Peyer's patch (tissue), 4 donors: ENCODE measurements at places on chromosomes 5 and 9.
A peak's percentile ranks its signal among the peaks of the same experiment; 100 is the strongest.

DNA sequence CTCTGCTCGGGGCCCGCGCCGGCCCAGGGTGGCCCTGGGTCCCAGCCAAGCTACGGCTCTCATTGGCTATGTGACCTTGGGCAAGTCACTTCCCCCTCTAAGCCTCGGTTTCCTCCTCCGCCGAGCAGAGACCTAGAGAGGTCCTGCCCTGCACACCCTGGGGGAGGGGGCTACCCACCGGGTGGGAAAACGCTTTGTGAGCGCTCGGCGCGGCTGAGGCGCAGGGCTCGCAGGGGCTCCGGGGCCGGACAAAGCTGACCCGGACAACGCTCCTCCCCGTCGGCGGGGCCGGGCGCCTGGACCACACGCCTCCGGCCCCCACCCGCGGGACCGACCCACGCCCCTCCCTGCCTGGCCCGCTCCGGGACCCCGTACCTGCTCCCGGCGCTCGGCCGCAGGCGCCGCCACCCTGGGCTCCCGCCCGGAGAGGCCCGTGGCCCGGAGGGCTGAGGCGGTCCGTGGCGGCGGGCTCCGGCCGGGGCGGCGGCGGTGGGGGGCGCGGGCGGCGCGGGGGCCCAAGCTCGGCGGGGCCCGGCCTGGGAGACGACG lies 85.7 kb upstream of the MELK start:
- H3K4me1 ChIP-seq, result peaks cover 18% of the 10 kb centered on the region
- no peaks in the 10 kb centered on the region for H3K36me3 ChIP-seq
- no peaks in the 10 kb centered on the region for H3K27me3 ChIP-seq
- H3K27ac ChIP-seq, result peak overlapping the region; percentile 96

GRCh38 chr9:89445801-89446251 lies 52.1 kb downstream of the SEMA4D start:
- no peaks in the 10 kb centered on the region for H3K36me3 ChIP-seq
- H3K27me3 ChIP-seq, result no peaks in the 10 kb centered on the region
- no peak overlapping the region for H3K4me3 ChIP-seq
- no peak overlapping the region for H3K27ac ChIP-seq

GRCh38 chr5:169873642-169874041 lies 106.7 kb downstream of the INSYN2B start:
- H3K27ac ChIP-seq, result no peak overlapping the region
- H3K4me1 ChIP-seq, result no peaks in the 10 kb centered on the region
- H3K36me3 ChIP-seq, result no peaks in the 10 kb centered on the region
- H3K27me3 ChIP-seq, result no peaks in the 10 kb centered on the region
- no peak overlapping the region for H3K4me3 ChIP-seq
- no peak for DNase-seq

GRCh38 chr5:16037121-16037845 lies 142.3 kb downstream of the MARCHF11 start:
- H3K4me3 ChIP-seq, result no peak overlapping the region
- H3K27me3 ChIP-seq, result no peaks in the 10 kb centered on the region
- H3K27ac ChIP-seq, result no peak overlapping the region
- no peak for DNase-seq
- H3K4me1 ChIP-seq, result no peaks in the 10 kb centered on the region
- H3K36me3 ChIP-seq, result no peaks in the 10 kb centered on the region

DNA sequence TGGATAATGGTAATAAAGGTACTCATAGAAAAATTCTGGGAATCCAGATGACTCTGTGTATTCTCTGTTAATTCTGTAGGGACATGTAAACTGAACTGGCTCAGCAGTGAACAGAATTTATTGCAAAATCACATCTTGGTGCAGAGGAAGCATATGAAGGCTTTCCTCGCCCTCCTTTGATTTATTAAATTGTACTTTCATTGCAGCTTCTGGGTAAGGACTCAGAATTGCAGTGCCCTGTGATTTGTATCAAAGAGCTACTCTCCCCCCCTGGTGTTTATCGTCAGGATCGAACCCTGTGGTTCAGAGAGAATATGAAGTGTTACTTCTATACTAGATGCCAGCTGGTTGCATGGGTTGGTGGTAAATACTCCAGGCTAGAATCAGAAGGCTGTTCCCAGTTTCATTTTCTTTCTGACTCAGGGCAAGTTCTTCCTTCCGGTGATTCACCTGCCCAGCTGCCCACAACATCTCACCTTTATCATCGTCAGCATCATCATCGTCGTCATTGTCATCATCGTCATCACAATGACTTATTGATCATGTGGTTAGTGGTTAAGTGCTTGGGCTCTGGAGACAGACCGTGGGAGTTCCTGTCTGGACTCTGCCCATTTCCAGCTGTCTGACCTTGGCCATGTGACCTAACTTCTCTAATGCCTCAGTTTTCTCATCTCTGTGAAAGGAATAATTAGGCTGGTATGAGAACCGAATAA lies 238.8 kb downstream of the ARHGAP26 start:
- peaks cover 4% of the 10 kb centered on the region for H3K4me1 ChIP-seq
- H3K27me3 ChIP-seq, result no peaks in the 10 kb centered on the region
- no peak overlapping the region for H3K27ac ChIP-seq
- no peaks in the 10 kb centered on the region for H3K36me3 ChIP-seq
- no peak for DNase-seq
- no peak overlapping the region for H3K4me3 ChIP-seq
